ENCODE measurements at places on chromosomes 3 and 15.

DNA sequence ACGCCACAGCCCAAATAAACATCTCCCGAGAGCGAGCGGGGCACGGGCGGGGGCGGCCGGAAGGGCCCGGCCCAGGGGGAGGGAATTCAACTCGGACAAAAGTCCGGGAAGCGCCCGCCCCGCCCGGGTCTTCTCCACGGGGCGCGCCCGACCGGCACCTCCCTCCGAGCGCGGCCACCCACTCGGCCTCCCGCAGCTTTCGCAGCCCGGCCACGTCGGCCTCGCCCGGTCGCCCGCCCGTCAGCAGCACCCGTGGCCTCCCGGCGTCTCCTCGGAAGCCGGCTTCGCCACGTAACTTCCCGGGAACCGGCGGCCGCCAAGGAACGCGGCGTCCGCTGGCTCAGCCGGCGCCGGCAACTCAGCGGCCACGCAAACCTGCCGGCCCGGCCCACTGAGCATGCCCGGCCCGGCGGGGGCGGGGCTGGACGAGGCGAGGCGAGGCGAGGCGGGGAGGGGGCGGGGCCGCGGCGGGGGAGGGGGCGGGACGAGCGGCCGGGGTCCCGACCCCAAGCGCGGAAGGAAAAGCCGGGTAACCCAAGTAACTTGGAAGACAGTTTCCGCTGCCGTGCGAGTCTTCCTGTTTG is at the start of gene TJP1:
Gene TJP1, minus strand, starts transcription at position 369 of the 584 bp plus-strand sequence. CDS start 440 bp downstream, outside the sequence.
- DNase-seq: peak; percentile 48

DNA sequence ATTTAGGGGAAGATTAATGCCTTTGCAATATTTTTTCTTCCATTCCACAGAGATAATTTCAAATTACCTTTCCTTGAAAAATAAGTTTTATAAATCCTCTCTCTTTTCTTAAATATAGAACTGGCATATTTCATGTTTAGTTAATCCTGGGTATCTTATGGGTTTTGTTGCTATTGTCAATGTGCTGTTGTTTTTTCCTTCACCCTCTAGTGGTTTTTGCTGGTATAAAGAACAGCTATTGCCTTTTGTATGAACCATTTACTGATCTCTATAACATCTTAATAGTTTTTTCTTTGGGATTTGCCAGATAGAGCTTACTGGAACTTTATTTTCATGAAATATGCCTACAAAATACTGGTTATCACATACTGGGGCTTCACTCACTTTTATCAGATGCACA is 359.6 kb upstream of the DPPA4 start:
- DNase-seq: no peak

GRCh38 chr3:66588340-66588847 is 87.6 kb upstream of the LRIG1 start:
- DNase-seq: no peak

DNA sequence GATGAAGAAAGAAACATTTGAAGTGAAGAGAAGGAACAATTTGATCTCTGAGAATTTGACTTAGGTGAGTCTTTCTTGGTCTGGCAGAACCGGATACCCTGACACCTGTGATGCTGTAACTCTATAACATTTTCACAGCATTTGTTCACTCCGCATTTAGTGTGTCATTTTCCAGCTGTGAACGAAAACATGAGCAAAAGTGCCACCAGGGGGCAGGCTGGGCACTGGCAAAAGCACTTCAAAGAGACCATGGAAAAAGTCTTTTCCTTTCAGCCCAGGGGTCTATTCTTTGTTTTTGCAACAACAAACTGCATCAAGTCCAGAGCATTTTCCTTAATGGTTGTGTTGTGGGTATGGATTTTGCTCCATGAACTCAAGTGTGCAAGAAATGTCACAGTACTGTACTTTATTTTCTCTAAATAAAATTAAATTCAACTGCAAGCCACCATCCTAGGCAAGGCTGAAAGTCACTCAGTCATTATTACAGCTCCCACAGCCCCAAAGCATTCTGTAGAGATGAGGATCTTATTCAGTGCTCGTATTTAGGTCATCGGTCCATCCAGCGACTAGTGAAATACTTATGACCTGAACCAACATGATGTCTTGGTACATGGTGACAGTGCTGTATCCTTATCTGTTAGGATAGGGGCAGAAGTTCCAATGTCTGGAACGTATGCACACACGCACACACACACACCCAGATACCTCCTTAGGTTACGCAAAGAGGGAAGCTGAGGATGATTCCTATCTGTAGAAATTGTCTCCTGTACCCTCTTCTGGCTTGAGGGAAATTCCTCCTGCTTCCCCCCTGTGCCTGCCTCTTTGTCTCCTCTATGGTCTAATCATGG is 125.5 kb downstream of the GADL1 start:
- peak; percentile 73 for DNase-seq

DNA sequence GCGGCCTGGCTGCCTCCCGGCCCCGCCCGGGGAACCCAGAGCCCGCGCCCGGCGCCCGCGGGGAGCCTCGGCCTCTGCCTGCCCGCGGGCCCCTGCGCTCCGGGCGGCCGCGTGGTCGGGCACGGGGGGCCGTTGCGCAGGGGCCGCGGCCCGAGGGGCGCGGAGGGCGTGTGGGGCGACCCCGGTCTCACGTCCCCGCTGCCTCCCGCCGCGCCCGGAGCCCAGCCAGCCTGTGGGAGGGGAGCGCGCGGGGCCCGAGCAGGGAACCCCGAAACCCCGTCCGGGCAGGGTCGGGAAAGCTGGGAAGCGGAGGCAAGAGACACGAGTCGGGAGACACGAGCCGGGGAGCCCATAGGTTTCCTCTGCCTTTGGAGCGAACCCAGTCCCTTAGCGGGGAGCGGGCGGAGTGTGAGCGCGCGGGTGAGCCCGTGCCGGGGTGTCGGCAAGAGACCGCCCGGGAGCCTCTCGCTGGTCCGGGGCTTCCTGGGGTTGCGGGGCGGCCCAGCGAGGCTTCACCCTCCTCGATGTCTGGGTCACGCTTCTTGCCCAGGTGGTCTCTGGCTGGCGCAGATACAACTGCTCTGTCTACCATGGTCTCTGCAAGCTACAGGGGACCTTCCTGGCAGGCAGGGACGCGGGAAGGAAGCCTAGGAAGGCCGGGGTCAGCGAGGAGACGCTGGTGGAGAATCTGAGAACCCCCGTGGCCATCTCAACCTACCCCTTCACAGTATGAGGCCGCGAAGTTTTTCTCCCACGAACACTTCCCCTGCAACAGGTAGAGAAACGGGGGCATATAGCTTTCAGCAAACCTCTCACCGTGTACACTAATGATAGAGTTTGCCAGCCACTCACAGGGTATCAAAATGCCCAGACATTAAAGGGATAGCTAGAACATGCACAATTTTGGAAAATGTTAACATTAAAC is 586 bp downstream of the LRRK1 start:
- DNase-seq: peak; percentile 26

DNA sequence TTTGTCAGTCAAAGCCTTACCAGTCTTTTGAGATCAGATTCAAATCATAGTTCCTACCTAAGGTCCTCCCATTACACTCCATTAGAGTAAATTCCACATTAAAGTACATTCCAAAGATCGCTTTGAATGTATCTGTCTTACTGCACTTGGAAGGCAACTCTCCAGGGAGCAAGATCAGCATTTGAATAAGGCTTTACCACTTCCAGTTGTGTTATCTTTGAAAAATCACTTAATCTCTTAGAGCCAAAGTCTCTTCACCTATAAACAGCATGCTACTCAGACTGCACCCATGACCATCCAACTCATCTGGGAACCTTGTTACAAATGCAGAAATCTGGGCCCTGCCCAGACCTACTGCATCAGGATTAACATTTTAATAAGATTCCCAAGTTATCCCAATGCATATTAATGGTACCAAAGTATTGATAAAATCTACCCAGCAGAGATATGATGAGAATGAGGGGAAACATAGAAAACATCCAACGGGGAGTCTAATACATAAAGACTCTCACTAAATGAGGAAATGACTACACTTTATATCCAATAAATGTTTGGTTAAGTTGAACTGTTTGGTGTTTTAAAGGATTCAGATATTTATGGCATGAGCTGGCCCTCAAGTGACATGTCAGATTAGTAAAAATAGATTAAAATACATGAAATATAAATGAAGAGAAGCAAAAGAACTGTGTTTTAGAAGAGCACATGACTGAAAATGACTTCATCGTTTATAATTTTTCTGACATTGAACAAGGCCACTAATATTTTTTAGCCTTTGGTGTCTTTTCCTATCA is 75.9 kb downstream of the TNIK start:
- no peak for DNase-seq

DNA sequence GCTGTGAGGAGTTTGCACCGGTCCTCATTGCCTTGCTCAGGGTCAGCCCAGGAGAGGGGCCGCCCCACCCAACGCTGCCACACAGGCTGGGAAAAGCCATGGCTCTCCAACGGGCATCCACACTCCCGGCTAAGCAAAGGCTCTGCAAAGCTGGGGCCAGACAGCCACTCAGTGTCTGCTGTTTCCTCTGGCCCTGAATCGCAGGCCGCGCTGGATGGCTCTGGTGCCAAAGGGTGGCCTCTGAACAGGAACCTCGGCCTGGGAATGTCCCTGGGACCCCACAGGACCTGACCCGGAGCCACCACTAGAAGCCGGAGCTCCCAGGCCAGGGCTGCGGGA is 42.9 kb downstream of the RPN1 start:
- no peak for DNase-seq

- DNase-seq: no peak
Measured at GRCh38 chr15:25090073-25090733, 135.4 kb downstream of the SNRPN start.

DNA sequence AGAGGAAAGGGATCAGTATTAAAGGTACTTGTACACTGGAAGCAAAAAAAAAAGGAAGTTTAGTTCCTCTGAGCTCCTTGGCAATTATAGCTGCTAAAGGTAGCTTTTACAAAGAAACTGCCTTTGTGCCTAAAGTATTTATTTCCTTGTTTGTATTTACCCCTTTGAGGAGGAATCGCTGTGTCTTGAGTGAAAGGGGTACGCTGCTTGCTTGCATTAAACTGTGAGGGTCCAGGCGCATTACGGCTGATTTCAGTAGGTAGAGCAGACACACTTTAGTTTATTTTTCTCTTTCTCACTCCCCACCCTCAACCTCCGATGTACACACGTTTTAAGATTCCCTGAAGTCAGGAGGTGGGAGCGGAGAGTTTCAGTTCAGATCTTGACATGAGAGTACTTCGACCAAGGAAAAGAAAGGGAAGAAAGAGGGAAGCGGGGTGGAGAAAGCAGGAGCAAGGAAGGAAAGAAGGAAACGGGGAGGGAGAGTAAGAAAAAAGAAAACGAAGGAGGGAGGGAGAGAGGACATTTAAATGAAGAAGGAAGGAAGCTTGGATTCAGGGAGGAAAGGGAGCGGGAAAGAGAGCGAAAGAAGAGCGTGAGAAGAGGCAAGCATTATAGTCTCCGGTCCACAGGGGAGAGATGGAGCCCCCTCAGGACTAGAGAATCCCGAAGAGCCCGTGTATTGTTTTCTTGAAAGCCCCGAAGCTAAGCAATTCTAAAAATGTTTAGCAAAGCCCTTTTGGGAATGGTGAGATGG is 1.2 kb upstream of the MME start:
- no peak for DNase-seq

- DNase-seq: no peak
Measured at GRCh38 chr3:44424758-44425157, 52.7 kb downstream of the ZNF445 start.

DNA sequence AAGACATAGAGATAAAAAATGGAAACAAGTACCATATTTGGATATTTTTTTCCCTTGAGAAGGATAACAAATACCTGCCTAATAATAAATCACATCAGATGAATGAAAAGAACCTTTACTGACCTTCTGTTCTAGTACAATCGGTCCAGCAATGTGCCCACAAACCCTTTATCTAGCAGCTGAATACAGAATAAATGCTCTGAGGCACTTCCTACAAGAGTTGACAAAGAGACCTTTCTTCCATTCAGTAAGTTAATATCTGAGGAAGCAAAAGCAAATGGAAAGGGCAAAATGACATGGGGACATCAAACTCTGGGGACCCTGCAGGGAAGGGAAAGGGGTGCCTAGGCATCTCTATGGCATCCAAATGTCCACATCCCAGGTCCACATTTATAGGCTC is 115.8 kb downstream of the NEK10 start:
- no peak for DNase-seq

- peak; percentile 75 for DNase-seq
Measured at GRCh38 chr3:156509189-156510174, 45.4 kb downstream of the SSR3 start.

- DNase-seq: no peak
Measured at GRCh38 chr15:78060232-78060631, 17.3 kb downstream of the TBC1D2B start.

GRCh38 chr3:115676336-115676735 is 53.0 kb downstream of the GAP43 start:
- no peak for DNase-seq

DNA sequence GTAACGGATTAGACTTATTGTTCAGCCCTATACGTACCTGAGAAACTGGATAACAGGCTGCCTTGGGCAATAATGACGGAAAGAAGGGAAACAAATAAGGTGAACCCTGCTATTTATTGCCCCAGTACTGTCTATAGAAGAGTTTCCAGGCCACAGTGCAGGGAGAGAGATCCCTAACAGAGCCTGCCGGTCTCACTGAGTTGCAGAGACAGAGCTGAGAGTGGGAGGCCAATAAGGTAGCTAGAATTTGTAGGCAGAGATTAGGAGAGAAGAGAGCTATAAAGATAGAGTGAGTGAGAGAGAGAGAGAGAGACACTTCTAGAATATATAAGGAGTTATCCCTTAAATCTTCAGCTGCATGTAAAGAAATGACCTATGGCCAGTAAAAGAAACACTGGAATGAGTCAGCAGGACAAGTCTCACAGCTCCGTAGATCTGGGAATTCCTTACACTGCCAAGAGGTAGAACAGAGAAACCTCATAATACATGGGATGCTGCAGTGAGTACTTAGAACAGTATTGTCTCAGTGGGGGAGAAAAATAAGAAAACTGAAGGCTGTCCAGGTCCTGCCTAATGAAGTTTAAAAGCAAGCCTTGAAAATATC is 51.8 kb downstream of the ST3GAL6 start:
- DNase-seq: no peak

DNA sequence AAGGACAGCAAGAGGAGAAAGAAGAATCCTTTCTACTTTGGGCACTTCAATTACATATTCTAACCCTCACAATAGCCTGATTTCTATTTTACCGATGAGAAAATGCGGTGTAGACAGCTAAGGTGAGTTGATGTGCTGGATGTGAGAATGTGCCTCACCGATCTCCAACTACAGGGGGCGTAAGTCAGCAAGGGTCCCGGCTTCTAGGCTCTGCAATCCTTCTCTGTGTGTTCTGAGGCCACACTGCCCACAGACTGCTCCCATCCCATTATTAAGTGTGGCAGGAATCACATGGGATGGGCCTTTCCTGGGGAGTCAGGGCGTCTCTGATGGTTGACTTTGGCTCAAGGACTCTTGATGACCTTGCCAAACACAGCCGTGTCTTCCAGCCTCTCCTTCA is 23.6 kb upstream of the RPL35A start:
- DNase-seq: no peak

DNA sequence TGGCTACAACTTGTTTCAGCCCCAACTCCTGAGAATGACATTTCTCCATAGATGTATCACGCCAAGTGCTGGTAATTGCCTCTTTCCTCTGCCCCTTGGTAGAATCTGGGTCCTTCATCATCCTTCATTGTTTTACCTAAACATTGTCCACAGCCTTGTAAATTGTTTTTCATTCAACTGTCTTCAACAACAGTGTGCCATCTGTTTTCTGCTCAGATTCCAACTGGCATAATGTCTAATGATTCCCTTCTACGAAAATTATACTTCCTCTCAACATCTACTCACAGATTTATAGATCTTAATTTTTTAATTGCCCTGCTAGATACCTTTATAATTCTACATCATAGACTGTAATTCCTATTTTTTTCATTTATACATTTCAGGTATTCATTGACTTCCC is 226.9 kb downstream of the TPRG1 start:
- no peak for DNase-seq

- DNase-seq: no peak
Measured at GRCh38 chr15:63056829-63057228, 14.3 kb downstream of the TPM1 start.

All from suppressor macrophage treated with lipopolysaccharide for 4 hours (primary cell).